ENCODE measurements at places on chromosomes 7 and 10.

DNA sequence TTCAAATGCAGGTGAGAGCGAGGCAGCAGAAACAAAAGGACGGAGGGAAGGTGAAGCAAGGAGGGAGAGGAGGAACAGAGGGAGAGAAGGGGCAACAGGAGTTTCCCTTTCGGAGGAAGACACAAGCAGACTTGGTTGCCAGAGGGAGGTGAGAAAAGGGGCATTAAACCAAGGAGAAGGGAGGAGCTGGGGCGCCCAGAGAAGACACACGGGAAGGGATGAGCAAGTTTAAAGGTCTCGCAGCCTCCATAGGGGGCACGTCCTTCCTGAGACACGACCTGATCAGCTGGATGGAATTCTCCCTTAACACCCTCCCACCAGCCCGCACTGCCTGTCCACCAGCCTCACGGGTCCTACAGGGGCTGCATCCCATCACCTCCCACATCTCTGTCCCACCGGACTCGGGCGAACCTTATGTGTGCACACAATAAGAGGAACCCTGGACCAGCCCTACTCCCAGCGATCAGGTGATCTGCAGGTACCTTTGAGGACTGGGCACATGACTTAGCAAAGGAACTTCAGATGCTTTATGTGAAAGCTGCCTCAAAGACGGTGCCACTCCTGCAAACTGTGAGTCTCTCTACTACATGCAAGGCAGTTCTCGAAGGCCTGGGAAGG lies 251.2 kb downstream of the TNS3 start:
- DNase-seq, result no peak

DNA sequence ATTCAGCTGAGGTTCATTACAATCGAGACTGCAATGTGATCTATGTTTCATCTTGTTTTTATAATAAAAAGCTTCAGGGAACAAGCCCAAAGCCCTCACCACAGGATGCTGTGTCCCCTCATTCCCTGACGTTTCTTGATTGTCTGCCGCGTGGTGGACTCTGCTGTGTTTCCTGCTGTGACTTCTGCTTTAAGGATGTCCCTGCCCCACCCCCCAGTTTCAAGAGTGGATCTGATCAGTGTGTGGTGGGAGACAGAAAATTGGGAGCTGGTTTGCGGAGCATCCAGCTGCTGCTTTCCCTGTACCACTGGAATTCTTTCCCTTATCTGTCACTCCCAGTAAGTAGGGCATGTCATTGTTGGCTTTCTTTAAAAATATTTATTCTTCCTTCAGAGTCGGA lies 86.2 kb downstream of the CREM start:
- DNase-seq, result no peak

GRCh38 chr7:143384661-143385631 lies 3.8 kb downstream of the ZYX start:
- no peak for DNase-seq

- no peak for DNase-seq
Measured at GRCh38 chr7:107580716-107581383, 804 bp downstream of the BCAP29 start.

GRCh38 chr10:5503477-5503835 lies 4.1 kb upstream of the CALML5 start:
- DNase-seq, result no peak

DNA sequence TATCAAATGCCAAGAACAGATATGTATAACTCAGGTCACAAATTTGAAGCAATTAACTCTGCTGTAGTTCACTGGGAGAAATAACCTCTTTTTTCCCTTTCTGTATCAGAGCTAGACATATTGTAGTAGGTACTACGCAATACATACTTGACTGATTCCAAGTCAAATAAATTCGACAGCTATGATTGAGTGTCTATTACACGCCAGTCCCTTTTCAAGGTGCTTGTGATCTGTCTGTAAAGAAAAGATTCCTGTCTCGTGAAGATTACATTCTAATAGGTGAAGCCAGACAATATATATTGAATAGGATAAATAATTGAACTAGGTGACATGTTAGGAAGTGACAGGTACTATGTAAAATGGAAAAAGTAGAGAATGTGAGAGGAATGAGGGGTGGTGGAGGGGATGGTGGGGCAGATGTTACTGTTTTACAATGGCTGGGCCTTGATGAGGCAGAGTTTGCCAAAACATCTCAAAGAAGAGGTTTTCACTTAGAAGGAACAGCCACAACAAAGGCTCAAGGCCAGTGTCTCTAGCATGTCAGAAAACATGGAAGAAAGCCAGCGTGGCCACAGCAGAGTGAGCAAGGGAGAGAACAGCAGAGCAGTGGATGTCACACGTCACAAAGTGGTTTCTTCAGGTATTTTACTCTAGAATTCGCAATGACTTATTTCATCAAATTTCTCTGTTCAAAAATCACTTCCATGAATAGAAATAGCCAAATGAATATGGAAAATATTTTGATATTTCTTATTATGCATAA lies 282.6 kb upstream of the CACNA2D1 start:
- no peak for DNase-seq

- DNase-seq, result no peak
Measured at GRCh38 chr7:106655703-106656498, 5.1 kb downstream of the CCDC71L start.

DNA sequence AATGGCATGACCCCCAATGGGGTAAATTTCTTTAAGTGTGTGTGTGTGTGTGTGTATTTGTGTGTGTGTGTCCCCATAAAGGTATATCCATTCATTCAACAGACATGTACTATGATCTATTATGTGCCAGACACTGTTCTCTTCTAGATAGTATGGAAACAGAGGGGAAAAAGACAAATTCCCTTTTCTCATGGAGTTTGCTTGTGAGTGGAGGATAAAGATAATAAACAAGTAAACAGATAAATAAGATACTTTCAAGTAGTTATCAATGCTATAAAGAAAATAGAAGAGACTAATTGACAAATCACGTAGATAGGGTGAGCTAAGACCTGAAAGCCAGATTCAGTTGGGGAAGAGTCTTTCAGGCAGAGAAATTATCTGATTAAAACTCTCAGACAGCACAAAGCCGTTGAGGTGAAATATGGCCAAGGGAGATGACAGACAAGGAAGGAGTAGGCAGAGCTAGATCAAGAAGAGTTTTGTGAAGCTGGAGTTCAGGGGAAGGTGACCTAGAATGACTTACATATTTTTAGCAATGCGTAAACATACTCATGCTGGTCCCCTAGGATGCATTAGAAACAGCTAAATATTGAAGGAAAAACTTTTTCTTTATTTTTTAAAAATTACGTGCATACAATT lies 45.2 kb upstream of the DMTF1 start:
- no peak for DNase-seq

GRCh38 chr10:132810807-132811700 lies 25.1 kb upstream of the NKX6-2 start:
- DNase-seq, result no peak

- no peak for DNase-seq
Measured at GRCh38 chr10:119251315-119251708, 43.9 kb downstream of the GRK5 start.

All from activated naive CD4-positive, alpha-beta T cell treated with anti-CD3 and anti-CD28 coated beads, Interleukin-2, amount 50 U/mL, for 16 hours (primary cell).